Activated CD4-positive, alpha-beta T cell treated with anti-CD3 and anti-CD28 coated beads, Interleukin-2, Interleukin-6, amounts not matched to agents 100 ng/mL and 50 ng/mL, durations not matched to agents 16 hours and 8 hours (primary cell): ENCODE measurements at places on chromosomes 16 and 17.
A peak's percentile ranks its signal among the peaks of the same experiment; 100 is the strongest.

DNA sequence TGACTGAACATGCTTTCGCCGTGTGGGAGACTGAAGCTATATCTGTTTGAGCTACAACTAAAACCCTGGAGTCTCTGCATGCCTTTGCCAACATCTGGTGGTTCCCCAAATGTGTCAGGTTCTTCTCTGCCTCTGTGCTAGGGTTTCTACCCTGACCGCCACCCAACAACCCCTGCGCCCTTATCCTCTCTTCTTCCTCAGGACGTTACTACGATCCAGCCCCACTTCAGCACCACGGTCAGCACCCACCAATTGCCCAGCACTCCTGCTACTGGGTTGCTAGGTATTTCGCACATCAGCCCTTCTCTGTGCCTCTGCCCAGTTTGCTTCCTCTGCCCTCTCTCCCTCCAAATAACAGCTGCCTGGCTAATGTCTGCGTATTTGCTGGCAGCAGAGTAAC, 106.3 kb upstream of the HSBP1 start:
- DNase-seq = peak; percentile 14

DNA sequence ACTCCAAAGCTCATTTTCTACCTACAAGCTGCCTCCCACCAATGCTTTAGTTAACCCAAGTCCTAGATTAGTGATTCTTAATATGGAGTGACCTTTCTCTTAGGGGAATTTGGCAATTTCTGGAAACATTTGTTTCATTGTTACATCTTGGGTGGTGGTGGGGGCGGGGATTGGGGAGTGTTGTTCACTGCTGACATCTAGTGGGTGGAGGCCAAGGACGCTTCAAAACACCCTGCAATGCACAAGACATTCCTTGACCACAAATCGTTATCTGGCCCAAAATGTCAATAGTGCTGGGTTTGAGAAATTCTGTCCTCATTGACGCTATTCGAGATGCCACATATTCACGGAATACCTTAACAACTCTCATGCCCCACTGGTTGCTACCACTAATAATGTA, 282.9 kb downstream of the RBFOX1 start:
- no peak for DNase-seq

GRCh38 chr16:48300391-48300856, 53.1 kb upstream of the ABCC11 start:
- no peak for DNase-seq

DNA sequence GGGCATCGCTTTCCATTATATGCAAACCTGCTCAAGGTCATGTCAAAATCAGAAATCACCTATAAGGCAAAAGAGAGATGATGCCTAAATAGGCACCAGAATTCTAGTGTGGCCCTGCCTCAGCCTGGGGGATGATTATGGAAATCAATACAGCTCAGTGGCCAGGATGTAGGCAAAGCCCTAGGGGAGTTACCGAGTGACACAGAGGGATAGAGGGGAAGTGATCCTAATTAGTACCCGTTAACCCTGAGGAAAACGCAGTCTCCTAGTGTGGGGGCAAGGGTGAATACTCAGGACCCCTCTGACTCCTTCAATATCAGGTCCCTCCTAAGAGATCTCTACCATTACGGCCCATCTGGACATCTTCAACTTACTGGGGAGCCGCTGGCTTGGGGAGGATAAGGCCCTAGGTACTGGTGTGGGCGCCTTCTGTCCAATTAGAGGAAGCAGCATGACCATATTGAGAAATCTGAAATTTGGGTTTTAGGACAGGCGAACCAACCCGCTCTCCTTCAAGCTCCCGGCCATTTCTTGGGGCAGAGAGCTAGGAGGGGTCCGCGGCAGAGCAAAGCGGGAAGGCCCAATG, 725 bp downstream of the NT5C3B start:
- no peak for DNase-seq

- peak; percentile 87 for DNase-seq
These were observed 9.7 kb downstream of the RAD51C start for GRCh38 chr17:58702045-58702476.

DNA sequence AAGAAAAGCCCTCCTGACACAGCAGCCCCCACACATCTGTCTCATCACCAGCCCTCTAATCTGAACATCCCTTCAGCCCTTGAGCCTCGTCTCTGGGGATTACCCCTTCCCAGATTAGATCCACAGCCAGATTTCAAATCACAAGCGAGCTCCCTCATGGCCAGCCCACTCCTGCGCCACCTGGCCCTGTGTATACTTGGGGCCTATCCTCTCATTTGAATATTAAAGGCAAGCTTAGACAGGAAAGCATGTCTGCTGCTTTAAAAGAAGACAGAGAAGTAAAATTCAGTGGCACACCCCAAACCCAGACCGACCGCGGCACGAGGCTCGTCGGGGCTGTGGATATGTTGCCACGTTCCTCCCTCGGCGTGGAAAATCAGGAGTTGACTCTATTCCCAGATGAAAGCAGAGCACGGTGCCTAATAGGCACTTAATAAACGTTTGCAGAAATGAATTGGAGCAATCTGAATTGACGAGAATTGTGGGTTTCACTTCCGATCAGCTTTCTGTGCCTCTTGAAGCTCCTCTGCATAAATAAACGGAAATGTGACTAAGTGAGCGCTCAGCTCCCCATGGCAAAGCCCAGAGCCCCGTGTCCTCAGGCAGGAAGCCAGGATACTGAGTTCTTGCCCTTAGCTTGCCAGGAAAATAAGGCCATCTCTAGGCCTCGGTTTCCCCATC, 108.0 kb downstream of the CCDC182 start:
- DNase-seq = no peak

DNA sequence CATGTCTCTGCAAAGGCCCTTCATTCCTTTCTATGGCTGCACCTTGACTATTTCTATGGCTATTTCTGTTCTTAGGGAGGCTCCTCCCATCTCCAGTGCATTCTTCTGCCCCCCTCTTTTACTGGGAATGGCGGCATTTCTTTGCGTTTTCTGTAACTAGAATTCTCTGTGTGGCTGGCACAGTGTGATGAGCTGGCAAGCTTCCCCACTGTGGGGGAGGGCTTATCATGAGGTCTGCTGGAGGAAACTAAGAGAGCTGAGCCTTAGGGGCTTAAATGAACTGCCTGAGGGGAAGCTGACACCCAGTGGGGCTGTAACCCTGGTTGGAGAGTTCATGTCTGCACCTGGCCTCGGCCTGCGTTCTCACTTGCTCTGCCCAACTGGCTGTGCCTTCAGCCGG, 1.5 kb upstream of the CARD14 start:
- DNase-seq = no peak

DNA sequence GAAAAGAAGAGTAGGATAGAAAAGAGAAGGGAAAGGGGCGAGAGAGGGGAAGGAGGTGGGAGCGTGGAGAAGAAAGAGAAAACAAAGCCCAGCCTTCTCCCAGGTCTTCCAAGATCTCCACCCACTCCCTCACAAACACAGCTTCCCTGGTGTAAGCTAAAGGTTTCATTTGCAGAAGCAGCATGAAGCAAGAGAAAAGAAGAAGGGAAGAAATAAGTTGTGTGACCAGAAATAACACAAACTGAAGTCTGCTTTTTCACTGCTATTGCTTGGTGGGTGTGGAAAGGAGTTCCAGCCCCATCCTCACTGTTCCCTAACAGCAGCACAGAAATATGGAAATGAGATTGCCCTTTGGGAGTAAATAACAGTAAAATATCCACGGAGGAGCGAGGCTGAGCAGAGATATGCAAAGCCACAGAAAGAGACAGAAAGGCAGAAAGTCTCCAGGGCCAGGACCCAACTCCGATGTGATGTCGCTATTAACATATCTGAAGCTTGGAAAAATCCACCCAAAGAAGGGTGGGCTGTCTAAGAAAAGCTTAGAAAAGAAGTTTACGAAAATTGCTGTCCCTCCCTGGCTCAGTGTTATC, 10.3 kb upstream of the GAS7 start:
- no peak for DNase-seq

GRCh38 chr17:29283496-29283895, 10.5 kb downstream of the NUFIP2 start:
- DNase-seq = no peak

DNA sequence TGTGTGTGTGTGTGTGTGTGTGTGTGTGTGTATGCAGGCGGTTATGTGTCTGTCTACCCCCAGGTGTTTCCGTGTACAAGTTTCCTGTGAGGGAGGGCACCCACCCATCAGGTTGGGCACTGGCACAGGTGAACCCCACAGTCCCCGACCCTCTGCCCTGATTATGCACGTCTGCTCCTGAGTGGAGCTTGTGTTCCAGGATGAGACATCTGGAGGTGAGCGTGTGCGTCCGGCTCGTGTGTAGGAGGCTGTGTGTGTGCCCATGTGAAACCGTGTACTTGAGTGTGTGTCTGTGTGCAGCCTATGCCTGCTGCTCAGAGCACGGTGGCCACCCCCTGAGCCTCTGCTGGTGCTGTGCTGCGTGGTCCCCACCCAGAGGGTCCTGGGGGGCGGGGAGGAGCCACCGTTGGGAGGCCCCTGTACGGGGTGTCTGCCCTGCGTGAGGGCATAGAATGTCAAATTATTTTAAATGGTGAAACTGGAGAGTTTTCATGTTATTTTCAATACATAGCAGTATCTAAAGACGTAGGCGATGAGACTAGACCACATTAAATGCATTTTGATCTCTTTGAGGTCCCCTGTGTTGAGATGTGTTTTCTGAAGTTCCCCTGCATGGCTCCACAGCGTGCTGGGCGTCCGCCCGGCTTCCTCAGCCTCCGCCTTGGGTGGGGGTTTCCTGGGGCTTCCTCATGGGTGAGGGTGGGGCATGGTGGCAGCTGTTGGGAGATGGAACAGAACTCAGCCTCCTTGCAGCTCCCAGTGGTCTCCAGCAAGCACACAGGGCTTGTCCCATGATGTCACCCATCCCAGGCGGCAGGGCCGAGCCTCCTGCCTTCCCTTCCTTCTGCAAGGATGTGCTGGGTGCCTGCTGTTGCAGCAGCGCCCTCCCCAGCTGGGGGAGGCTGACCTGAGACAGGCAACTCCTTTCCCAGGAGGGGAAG, 43.4 kb downstream of the KCNJ12 start:
- DNase-seq = no peak

DNA sequence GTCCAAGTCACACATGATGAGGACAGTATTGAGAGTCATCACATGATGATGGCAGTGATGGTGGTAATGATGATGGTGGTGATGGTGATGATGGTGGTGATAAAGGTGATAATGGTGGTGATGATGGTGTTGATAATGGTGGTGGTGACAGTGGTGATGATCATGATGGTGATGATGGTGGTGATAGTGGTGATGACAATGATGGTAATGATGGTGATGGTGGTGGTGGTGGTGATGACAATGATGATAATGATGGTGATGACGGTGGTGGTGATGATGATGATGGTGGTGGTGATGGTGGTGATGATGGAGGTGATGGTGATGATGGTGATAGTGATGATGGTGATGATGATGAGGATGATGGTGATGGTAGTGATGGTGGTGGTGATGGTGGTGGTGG, 190.2 kb upstream of the ZNF469 start:
- DNase-seq = no peak

DNA sequence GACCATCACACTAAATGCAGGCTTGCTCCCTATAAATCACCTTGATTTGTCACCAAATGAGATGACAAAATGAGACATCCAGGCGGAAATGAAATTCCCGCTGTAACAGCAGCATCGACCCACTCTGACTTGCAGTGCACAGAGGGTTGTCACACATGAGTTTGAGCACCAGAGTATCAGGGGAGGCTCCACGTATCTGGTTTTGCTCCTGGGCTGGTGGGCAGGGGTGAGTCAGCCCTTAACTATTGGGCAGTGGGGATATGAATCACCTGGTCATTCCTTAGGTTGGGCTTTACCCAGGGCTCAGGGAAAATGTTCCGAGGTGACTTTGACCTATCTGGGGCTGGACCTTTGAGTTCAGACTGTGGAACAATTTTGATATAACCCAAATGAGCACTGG, 245.2 kb upstream of the CCL2 start:
- no peak for DNase-seq

DNA sequence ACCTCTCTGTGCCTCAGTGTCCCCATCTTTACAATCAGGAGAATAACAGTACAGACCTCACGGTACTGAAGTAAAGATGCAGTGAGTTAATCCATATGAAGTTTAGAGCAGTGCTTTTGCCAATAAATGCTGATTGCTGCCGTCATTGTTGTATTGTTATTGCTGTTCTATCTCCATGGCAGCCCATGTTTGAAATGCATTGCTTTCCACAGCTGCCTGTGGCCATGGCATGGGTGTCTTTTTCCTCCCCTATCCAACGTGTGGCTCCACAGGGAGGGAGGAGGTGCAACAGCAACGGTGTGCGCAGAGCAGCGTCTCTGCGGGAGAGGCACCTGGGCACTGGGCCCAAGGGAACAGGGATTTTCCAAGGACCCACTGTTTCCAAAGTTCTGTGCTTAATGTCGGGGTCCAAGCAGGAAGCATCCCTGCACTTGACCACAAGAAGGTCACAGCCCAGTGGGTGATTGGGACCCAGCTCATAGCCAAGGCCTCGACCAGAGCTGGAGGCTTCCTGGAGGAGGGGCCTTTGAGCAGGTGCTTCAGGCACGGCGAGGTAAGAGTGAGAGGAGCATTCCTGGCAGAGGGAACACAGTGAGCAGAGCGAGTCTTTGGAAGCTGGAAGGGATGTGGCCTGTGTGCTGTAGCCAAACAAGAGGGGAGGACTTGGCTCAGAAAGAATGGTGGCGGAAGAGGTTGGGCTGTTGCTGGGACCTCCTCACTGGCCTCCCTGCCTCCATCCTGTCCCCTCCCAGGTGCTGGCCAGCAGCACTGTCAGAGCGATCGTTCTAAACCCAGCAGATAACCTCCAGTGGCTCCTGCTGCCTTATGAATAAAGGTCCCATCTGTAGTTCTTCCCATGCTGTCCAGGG, 3.9 kb downstream of the RAI1 start:
- no peak for DNase-seq

- peak; percentile 58 for DNase-seq
These were observed 5.2 kb upstream of the TSPOAP1 start for GRCh38 chr17:58333736-58334207.

- peak; percentile 93 for DNase-seq
These were observed at the start of gene SLFN11 for GRCh38 chr17:35373534-35373983. Gene SLFN11 (minus strand): TSS chr17:35373621. CDS start chr17:35363807, 9,814 bp downstream.

- no peak for DNase-seq
These were observed 36.9 kb downstream of the LGALS9 start for GRCh38 chr17:27667656-27668487.

DNA sequence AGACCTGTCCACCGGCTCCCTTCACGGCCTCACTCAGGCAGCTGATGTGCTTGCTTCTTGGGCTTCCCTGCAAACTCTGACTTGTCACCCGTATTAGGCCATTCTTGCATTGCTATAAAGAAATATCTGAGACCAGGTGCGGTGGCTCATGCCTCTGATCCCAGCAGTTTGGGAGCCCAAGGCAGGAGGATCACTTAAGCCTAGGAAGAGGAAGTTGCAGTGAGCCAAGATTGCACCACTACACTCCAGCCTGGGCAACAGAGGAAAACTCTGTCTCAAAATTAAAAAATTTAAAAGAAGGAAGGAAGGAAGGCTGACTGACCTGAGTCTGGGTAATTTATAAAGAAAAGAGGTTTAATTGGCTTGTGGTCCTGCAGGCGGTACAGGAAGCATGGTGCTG, 17.0 kb downstream of the SOST start:
- DNase-seq = no peak

DNA sequence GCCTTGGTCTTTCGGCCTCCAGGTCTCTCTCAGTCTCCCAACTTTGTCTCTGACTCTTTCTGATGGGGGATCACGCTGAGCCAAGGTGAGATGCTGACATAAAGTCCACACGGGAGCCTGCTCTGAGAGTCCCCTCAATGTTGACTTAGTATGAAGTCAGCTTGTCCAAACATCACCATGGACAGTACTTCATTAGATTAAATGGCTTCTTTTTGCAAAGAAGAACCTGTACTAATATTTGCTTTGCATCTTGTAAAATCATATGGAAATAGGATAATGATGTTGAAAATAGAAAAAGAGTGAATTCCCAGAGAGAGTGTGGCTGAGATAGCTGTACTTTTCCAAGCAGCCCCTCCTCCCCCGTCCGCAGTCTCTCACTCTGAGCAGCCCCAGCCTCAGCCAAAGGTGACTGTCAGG, 56.7 kb upstream of the SIAH1 start:
- no peak for DNase-seq
